ENCODE measurements at places on chromosomes 2 and 18.

DNA sequence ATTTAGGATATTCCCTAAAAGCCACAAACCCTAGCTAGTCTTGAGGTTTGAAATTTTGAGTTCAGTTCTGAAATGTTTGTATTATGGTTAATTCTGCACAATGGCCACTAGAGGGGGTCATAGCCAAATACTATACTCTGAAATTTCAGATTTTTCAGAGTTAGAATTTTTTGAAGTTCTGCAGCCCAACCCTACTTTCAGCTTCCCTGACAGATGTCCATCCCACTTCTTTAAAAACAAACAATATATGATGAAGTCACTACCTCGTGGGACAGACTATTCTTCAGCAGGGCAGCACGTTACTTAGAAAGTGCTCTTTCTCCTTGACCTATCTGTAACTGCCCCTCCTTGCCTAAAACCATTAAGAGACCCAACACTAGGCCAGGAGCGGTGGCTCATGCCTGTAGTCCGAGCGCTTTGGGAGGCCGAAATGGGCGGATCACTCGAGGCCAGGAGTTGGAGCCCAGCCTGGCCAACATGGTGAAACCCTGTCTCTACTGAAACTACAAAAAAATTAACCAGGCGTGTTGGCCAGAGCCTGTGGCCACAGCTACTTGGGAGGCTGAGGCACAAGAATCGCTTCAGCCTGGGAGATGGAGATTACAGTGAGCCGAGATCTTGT lies 48.2 kb upstream of the PAPOLG start:
- peak; percentile 32 for DNase-seq

GRCh38 chr2:174235680-174236079 lies 12.7 kb downstream of the OLA1 start:
- DNase-seq: no peak

GRCh38 chr18:46408334-46408987 lies 248.6 kb downstream of the LOXHD1 start:
- peak; percentile 12 for DNase-seq

DNA sequence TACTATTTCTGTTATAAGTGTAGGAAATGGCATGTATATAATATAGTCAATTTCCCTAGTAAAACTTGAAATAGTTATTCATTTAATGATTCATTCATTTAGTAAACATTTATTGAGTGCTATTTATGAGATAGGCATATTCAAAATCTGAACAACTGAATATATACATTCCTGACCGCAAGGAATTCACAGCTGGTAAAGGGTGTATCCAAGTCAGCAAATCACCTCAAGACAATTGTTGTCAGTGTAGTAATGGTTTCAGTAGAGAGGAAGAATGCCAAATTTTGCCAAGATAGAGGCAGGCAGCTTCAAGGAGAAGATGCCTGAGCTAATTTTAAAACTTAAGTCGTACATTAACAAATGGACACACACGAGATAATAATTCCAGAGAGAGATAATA lies 89.8 kb upstream of the CHST9 start:
- DNase-seq: no peak

DNA sequence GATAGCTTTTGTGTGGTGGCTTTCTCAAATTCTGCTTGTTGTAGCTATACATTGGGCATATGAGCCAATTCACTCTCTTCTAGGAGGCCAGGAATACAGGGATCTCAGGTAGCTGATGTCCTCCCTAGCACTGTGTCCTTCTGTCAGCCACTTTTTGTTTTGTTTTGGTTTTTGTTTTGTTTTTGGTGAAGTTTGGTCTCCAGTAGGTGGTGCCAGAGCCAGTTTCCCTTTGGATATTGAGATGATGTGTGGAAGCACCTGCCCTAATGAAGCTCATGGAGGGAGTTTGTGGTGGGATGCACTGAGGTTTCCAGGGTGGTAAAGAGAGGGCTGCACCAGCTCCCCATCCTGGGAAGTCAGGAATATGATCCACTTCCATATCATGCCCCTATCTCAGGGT lies 100.5 kb upstream of the VWC2L start:
- DNase-seq: no peak

DNA sequence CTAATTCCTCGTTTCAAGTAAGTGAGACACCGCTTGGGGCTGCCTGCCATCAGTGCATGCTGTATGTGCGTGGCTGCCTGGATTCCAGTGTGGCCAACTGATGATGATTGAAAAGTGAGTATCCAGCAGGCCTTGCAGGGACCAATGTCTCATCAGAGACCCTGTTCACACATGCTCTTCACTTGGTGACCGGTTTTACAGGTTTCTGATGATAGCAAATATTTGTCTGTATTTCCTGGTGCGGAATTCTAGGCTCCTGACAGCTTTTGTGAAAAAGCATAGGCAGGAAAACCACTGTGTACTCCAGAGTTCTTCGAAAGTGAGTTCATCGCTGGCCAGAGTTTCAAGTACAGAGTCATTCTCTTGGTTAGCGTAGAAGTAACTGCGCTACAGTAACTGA lies 13.8 kb upstream of the YWHAQ start:
- no peak for DNase-seq

- DNase-seq: no peak
These were observed 1085.3 kb upstream of the CNTNAP5 start for GRCh38 chr2:122939796-122940195.

GRCh38 chr2:69122271-69122670 lies 109.3 kb downstream of the ANTXR1 start:
- peak; percentile 57 for DNase-seq

GRCh38 chr18:9120796-9121195 lies 15.8 kb upstream of the ANKRD12 start:
- no peak for DNase-seq

- DNase-seq: no peak
These were observed 81.1 kb downstream of the LPIN1 start for GRCh38 chr2:11827547-11827946.

GRCh38 chr2:16140771-16141640 lies 200.7 kb downstream of the MYCN start:
- no peak for DNase-seq

DNA sequence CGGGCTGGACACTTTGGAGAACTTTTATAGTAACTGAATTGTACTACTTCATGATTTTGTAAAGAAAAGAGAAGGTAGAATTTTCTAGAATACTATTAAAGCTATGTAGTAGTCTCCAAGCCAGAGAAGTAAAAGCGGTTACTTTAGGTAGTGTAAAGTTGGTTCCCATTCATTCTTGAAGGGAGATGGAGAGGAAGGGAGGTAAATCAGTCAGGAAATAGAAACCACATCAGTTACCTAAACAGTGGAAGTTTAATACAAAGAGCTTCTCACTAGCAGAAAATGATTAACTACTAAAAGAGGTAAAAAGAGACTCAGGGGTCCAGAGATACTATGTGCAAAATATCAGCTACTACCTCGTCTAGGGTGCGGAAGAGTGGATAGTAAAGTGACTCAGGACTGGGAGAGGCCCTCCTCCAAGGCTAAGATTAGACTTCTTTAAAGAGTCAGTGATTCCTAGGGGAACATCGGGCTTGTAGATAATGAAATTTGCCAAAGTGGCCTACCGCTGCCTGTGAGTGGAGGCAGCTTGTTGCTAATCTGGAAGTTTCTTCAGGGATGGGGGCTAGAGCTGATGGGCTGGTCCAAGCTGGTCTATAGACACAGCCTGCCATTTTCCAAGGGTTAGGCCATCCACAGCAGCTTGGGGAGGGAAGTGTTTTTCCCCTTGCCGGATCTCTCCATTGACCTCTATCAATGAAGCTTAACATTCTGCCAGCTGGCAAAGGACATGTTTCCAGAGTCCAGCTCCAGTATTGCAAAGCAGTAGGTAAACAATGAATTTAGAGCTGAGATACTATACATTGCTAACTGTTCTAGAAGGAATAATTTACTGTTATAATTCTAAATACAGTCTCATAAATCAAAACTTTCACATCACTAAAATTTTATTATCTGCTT lies 246.4 kb upstream of the BOD1L2 start:
- no peak for DNase-seq

GRCh38 chr2:229501051-229501794 lies 213.1 kb downstream of the DNER start:
- no peak for DNase-seq

GRCh38 chr2:222052934-222053367 lies 245.8 kb downstream of the PAX3 start:
- DNase-seq: peak; percentile 19

GRCh38 chr2:20182241-20182931 lies 42.5 kb downstream of the SDC1 start:
- DNase-seq: peak; percentile 96

DNA sequence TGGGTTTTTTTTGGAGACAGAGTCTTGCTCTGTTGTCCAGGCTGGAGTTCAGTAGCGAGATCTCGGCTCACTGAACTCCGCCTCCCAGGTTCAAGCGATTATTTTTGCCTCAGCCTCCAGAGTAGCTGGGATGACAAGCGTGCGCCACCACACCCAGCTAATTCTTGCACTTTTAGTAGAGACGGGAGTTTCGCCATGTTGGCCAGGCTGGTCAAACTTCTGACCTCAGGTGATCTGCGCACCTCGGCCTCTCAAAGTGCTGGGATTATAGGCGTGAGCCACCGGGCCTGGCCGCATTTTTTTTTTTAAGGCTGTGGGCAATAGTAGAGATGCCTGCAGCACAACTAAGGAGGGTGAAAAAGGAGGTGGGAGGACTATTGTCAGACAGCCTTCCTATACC lies 41.7 kb upstream of the ZNF532 start:
- no peak for DNase-seq

DNA sequence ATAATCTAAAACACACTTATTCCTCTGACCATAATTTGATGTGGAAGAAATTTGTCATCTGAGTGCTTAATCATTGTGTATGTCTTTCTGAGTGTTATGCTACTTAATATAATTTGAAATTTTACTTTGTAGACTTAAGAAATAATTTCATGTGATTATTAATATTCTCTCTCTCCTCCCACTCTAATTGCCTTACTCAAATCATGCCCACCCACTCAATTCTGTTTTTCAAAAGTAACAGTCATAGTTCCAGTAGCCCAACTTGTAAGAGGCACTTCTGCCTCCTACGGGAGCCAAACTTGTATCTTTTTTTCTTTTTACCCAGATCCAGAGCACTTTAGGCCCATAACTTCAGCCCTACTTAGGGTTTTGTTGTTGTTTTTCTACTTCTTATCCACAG lies 18.5 kb upstream of the KYNU start:
- DNase-seq: no peak

DNA sequence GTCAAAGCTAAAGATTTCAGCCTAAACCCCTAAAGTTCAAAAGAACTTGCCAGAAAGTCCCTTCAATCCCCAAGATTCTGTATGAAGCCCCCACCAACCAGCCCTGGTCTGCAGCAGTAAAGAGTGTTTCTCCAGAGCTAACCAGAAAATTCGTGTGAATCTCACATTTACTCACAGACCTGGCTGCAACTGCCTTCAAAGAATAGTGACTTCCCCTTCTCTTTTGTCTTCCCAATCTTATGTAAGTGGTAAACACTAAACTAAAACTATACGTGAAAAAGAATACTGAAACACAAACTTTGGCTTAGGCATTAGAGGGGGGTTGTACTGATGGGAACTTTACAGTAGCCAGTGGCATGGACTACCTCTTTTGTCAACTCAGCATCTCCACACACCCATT lies 50.6 kb upstream of the SETBP1 start:
- no peak for DNase-seq

- DNase-seq: no peak
These were observed 812.8 kb downstream of the LRP1B start for GRCh38 chr2:141317986-141318385.

DNA sequence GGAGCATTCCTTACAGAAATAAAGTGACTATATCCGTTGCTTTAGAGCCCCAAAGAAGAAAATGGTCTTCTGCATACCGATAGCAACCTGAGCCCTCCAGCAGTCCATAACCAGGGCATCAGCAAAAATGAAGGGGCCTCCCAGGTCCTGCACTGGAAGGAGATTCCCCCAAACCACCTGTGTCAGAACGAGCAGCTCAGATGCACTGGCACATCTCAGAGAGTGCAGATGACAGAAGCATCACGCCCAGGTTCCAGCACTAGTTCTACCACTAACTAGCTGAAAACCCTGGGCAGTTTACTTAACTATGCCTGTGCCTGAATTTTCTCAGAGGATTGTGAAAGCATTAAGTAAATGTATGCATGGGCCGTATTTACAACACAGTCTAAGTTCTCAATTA lies 466.7 kb upstream of the MYT1L start:
- no peak for DNase-seq

DNA sequence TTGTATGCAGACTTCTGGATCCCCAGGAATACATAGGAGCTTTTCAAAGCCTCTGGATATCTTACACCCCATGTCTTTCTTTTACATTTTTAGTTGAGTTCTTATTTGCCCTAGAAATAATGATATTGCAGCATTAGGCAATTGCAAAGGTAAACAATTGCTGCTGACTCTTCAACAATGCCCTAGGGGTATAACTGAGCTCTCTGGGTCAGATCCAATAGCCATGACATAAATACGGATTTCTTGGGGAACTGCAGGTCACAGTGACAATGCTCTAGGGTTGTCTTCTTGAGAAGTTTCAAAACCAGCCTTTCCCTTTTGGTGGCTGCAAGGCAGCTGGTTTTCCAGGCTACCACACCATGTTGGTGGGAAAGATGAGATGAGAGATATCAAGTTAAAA lies 16.5 kb upstream of the OR6B3 start:
- DNase-seq: no peak

- peak; percentile 75 for DNase-seq
These were observed 12.7 kb downstream of the ABI2 start for GRCh38 chr2:203340791-203341487.
